ENCODE measurements at places on chromosomes 3 and 15.

GRCh38 chr3:173938159-173938558 lies 540.6 kb downstream of the NLGN1 start:
- no peak for DNase-seq

GRCh38 chr3:186627852-186628414 lies 12.3 kb upstream of the FETUB start:
- no peak for DNase-seq

DNA sequence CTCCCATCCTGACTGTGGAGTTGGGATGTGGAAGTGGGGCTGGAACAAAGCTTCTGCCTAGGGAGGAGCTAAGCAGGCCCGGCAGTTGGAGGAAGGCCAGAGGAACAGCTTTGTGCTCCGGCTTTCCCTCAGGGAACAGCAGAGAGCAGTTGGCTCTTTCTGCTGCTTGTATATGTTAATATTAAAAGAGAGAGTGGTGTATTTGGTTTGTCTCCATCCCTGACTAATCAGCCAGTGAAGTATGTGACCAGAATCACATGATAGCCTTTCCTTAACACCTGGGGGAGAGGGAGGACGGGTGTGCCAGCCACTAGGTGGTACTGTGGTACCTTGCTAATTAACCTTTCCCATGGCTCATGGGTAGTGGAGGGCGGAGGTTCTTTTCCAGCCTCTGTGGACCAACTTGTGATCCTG lies 10.0 kb downstream of the EIF2B5 start:
- DNase-seq = no peak

GRCh38 chr3:128603811-128604775 lies 46.5 kb downstream of the RPN1 start:
- DNase-seq = no peak

Data from activated CD4-positive, alpha-beta T cell treated with anti-CD3 and anti-CD28 coated beads for 1 hour (primary cell).